ENCODE measurements at places on chromosomes 5 and 9. TPM values are rescaled to one million over a fixed set of nuclear protein-coding genes. Genes with fewer than 3 reads are reported as not detected.
A peak's percentile ranks its signal among the peaks of the same experiment; 100 is the strongest.

CCDC180 gene
- 11.4 TPM for total RNA-seq

SLC25A2 gene
- 0.70 TPM for total RNA-seq

ANKRD34B gene
- not detected for total RNA-seq

PLPP7 gene
- total RNA-seq = not detected

DNA sequence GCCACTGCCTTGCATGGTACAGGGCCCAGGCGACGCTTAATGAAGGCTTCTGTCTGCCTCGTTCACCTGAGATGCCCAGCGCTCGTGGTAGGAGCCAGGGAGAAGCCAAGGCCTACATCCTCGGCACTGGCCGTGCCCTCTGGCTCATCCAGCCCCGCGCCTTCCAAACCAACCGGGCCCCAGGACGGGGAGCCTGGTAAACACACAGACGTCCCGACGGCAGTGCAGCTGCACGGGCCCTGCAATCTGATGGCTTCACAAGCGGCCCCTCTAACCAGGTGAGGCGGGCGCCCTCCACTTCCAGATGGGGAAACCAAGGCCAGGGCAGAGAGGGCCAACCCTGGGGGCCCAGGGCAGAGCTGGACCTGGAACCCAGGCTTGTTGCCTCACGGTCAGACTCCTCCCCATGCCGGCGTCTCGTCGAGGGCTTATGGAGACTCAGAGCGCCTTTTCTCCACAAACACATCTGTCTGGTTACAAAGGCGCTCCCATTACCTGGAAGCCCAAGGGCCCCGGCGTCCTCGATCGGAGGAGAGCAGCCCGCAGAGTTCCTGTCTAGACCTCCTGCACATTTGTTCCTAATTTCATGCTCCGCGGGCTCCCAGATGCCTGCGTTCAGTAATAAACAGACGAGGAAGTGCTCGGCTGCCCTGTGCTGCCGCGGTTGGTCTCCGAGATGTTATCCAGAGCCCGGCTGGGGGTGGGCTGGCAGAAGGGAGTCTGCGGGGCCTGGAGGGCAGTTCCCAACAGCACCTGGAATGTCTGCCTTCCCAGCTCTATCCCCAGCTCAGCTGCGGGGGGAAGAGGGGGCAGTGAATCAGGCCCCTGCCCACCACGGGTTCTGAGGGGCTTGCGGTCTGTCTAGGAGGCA is 23.5 kb downstream of the FAM163B start:
- peaks cover 40% of the 10 kb centered on the region for H3K27me3 ChIP-seq
- no peak overlapping the region for H3K4me3 ChIP-seq
- no peak for DNase-seq
- H3K4me1 ChIP-seq = no peaks in the 10 kb centered on the region
- no peaks in the 10 kb centered on the region for H3K36me3 ChIP-seq

GRCh38 chr9:22423566-22423965 is 23.1 kb upstream of the DMRTA1 start:
- no peak for DNase-seq
- H3K27ac ChIP-seq = no peak overlapping the region
- H3K4me1 ChIP-seq = no peaks in the 10 kb centered on the region
- H3K27me3 ChIP-seq = peaks cover 13% of the 10 kb centered on the region
- H3K36me3 ChIP-seq = no peaks in the 10 kb centered on the region

- no peak for DNase-seq
- H3K27me3 ChIP-seq = peaks cover 16% of the 10 kb centered on the region
- H3K27ac ChIP-seq = no peak overlapping the region
- peaks cover 3% of the 10 kb centered on the region for H3K36me3 ChIP-seq
- no peak overlapping the region for H3K4me3 ChIP-seq
Observed at GRCh38 chr5:10288592-10289219, 19.0 kb downstream of the CMBL start.

- H3K4me3 ChIP-seq = no peak overlapping the region
- DNase-seq = no peak
- H3K27ac ChIP-seq = no peak overlapping the region
- no peaks in the 10 kb centered on the region for H3K27me3 ChIP-seq
- no peaks in the 10 kb centered on the region for H3K4me1 ChIP-seq
Observed at GRCh38 chr5:166032601-166033000, 2258.8 kb upstream of the WWC1 start.

GRCh38 chr9:73845539-73845938 is 651.6 kb upstream of the RORB start:
- H3K4me1 ChIP-seq = no peaks in the 10 kb centered on the region
- DNase-seq = no peak
- no peaks in the 10 kb centered on the region for H3K27me3 ChIP-seq

- peaks cover 3% of the 10 kb centered on the region for H3K36me3 ChIP-seq
- DNase-seq = no peak
- peaks cover 20% of the 10 kb centered on the region for H3K4me1 ChIP-seq
- no peaks in the 10 kb centered on the region for H3K27me3 ChIP-seq
- peak overlapping the region; percentile 78 for H3K27ac ChIP-seq
- H3K4me3 ChIP-seq = peak overlapping the region; percentile 71
Observed at GRCh38 chr5:76303921-76304320, 99.2 kb upstream of the IQGAP2 start.

DNA sequence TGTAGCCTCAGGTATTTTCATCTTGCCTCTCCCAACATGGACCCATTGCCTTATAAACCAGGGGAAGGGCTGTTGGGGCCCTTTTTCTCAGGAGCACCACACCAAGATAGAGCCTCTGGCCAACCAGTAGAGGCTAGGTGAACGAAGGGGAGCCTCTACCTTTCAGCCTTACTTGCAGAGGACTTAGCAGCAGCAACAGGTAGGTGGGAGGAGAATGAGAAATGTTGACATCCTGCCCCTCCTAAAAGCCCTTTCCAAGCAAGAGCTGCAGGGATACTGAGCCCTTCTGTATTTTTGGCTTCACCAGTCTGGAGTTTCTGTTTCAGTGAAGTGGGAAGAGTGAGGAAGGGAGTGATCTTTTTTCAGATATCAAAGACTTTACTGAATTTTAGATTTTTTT is 77.4 kb downstream of the MTREX start:
- H3K4me1 ChIP-seq = peaks cover 2% of the 10 kb centered on the region
- H3K4me3 ChIP-seq = no peak overlapping the region
- peaks cover 17% of the 10 kb centered on the region for H3K36me3 ChIP-seq
- peak overlapping the region; percentile 10 for H3K27ac ChIP-seq
- no peaks in the 10 kb centered on the region for H3K27me3 ChIP-seq
- no peak for DNase-seq

Measured in T-helper 17 cell (primary cell).